Stimulated activated CD8-positive, alpha-beta memory T cell treated with anti-CD3 and anti-CD28 coated beads, Interleukin-15, amount 100 ng/mL, for 24 hours (primary cell): ENCODE measurements at places on chromosomes 1 and 21.

- DNase-seq = no peak
These were observed 3.0 kb upstream of the SOX13 start for GRCh38 chr1:204069887-204070286.

- no peak for DNase-seq
These were observed 35.7 kb upstream of the PWP2 start for GRCh38 chr21:44071359-44072104.

- DNase-seq = no peak
These were observed 35.1 kb downstream of the FRRS1 start for GRCh38 chr1:99731384-99731783.

DNA sequence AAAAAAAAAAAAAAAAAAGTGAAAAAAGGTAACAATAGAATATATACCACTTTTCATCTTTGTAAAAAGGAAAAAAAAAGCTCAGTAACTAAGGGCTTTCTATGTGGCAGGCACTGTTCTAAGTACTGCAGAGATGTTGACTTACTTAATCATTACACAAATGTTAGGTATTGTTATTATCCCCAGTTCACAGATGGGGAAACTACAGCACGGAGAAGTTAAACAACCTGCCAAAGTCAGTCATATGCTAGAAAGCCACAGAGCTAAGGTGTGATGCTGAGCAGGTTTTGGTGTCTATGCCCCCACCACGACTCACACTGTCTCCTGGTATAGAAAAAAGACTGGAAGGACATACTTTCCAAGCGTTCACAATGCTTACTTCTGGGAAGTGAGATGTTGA is 6.6 kb upstream of the PNRC2 start:
- no peak for DNase-seq

DNA sequence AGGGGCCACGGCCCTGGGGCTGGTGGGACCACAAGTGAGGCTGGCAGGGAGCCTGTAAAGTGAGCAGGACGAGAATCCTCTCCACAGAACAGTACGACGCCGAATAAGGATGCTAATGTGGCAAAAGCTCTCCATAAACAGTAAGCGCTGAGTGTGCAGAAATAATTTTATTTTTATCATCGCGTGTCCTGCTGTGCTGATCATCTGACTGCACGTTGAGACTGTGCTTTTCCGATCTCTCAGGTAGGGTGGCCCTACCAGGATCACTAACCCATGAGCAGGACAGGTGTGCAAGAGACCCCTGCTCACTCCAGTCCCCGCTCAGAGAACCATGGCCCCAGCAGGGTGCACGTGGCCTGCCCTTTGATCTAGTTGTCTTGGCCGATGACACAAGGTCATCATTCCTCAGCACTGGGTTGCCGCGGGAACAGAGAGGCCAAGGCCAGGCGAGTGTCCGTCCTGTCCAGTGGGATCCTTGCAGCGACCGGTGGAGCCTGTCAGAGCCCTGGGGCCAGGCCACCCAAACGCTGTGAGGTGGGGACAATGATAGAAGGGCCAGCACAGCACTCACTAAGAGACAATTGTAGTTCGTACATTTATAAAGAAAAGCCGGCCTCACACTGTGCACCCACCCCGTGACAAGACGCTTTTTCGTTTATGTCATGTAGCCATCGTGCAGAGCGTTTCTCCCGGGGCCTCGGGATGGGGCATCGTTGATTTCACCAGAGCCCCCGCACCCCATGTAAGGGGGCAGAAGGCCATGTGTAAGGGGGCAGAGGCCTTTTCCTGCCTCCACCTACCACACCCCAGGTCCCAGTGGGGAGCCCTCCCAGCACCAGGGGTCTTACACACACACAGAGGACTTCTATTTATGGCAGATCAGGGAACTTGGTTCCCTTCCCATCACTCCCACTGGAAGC is 52.7 kb upstream of the ADARB1 start:
- no peak for DNase-seq

DNA sequence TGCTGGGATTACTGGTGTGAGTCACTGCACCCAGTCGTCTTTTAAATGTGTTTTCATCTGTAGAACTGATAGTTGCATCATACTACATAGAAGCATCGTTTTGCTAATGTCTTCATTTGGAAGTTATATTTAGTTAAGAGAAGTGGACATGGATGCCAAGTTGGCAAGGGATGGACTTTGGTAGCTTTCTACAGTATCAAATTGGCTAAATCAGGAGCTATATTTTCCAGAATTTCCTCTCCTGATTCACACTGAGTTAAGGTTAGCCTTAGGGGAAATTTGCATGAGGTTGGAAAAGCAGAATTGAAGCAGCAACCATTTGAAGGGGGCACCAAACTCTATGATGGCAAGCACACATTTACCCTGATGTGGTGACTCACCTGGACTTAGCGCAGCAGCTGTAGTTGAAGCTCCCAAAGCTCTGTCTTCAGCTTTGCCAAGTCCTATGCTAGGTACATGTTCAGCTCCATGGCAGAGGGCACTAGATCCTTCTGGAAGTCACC is 43.9 kb downstream of the DUSP10 start:
- no peak for DNase-seq

- DNase-seq = no peak
These were observed 765 bp upstream of the BMP8A start for GRCh38 chr1:39490596-39491145.

GRCh38 chr1:2494323-2494693 is 18.2 kb downstream of the PLCH2 start:
- DNase-seq = no peak

DNA sequence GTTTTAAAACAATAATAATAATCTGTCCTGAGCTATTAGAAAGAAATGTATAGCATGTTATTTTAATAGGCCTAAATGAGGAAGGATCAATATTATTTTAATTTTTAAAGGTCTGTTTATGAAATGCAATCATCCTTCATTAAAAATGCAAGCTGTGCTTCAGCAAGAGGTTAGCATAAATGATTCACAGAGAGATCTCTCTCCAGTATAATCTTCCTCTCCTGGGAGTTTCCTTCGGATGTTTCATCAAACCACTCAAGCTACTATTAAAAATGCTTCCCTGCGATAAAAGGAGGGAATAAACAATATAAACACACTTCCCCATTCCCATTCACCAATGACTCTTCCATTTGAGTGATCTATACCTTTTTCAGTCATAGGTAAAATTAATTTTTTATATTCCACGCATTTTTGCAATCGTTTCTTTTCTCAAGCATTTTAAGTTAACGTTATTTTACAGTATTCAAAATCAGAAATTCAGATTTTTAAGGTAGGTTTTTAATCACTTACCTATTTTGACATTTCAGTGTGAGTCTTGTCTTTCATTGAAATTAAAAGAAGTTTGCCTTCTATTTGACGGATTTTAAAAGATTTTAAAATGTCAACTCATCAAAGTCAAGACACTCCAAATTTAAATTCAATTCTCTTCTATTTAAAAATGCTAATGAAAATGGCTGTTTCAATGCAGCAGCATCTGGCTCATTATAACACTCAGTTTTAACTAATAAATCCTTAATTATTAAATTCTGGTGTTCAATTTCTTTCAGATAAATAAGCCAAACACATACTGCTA is 64.3 kb downstream of the RERE start:
- no peak for DNase-seq

- DNase-seq = no peak
These were observed 845.5 kb upstream of the ADGRL4 start for GRCh38 chr1:79852004-79852403.

DNA sequence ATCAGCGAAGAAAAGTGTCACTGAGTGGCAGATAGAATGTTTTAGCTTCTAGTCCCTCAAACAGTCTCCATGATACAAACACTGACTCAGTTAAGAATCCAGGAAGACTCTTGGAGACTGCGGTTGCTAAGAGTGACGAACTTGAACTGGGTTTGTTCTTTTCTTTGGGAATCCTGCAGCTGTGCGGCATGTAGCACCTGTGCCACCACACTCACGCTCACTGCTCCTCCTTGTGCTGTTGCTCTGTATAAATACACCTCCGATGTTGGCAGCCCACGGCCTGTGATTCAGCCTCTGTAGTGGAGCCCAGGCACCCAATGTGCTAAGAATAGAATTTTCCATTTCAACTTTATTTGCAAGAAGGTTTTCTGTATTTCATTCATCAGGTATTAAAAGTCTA is 5.5 kb upstream of the PPIE start:
- no peak for DNase-seq

DNA sequence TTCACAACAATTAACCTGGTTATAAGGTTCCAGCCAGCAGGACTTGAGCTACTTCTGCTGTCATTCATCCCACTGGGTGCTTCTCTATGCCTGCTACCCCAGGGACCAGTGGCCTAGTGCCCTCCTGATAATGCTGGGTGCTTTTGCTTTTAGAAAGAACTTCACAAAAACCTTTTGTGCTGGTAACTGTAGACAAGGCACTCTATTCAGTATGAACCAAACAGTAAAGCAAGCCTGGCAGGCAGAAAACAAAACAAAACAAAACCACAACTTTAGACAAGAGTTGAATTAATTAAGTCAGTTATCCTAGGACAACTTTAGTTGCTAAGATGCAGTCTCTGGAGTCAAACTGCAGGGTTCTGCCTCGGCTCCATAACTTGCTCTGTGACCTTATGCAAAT is 61.9 kb upstream of the ADGRL2 start:
- DNase-seq = no peak

DNA sequence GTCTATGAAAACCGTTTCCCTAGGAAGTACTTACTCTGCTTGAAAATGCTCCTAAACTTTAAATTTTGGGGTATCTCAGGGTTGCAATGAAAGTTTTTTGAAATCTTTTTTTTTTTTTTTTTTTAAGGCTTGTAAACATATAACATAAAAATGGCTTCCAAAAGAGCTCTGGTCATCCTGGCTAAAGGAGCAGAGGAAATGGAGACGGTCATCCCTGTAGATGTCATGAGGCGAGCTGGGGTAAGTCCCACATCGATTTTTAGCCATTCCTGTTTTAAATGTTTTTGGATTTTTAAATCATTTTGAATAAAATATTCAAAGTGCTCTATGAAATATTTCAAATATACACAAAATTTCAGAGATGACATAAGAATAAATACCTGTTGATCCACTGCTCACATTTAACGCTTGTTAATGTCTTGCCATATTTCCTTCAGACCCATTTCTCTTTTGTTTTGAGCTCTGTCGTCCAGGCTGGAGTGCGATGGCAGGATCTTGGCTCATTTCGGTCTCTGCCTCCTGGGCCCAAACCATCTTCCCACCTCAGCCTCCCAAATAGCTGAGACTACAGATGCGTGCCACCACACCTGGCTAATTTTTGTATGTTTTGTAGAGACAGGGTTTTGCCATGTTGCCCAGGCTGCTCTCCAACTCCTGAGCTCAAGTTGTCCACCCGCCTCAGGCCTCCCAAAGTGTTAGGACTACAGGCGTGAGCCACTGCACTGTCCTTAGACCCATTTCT is 1.3 kb downstream of the PARK7 start:
- DNase-seq = no peak

- no peak for DNase-seq
These were observed 16.5 kb upstream of the TRAPPC10 start for GRCh38 chr21:43995521-43996105.

DNA sequence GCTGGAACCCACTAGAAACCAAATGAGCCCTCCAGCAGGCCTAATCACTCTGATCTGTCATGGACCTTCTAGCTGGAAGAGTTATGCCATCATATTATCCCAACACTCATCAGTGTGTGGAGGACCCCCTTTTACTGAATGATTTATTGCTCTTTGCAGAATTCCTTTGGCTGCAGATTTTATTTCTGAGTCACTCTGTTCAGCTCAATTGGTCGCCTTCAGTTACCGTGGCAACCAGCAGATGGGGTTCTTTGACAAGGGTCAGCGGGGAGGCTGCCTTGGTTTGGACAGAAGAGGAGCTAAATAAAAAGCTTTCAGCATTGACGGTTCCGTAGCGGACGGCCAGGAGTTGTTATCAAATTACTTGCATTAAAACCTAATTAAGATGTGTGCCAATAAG is 220.1 kb downstream of the SDCCAG8 start:
- DNase-seq = no peak

DNA sequence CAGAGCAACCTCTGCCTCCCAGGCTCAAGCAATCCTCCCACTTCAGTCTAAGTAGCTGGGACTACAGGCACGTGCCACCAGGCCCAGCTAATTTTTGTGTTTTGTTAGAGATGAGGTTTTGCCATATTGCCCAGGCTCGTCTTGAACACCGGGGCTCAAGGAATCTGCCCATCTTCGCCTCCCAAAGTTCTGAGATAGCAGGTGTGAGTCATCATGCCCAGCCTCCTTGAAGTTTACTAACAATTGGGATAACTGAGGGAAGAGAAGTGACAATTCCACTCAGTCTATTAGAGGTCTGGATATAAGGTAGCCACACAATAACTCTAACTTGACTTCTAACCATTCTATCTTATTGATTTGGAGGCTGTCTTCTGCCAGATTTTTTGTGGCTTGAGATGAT is 6.3 kb upstream of the RCC1 start:
- no peak for DNase-seq

GRCh38 chr1:5267603-5268235 is 613.3 kb downstream of the AJAP1 start:
- DNase-seq = no peak

- no peak for DNase-seq
These were observed 23.3 kb downstream of the FTCD start for GRCh38 chr21:46131838-46132651.

DNA sequence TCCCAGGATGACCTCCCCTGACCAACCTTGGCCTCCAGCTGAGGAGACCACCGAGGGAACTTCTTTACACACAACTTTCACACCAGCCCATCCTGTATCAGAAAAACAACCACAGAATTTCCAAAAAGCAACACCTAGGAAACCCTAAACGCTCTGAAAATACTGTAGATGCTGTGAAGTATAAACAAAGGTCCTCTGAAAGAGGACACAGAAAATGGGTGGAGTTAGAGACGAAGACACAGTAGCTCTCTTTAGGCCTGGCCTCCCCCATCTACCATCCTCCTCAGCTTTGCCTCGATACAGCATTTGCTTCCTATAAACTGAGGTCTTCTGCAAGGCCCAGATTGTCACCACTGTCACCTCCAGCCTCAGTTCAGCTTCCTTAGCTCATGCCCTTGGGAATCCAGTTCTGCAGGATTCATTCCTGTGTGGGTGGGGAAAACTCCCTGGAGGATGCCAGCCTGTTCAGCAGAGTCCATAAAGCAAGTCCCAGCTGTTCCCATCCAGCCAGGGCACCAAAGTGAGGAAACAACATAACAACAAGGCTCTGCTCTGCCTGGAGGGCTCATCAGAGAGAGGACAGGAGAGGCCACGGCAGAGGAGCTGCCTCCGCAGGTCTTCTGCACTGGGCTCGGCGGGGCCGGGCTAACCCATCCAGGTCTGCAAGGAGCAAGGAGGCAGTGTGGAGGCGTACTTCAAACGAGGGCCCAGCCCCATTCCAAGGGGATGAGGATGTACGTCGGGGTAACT is 15.0 kb downstream of the PIK3C2B start:
- DNase-seq = no peak

GRCh38 chr21:28375708-28376385 is 616.8 kb downstream of the LTN1 start:
- no peak for DNase-seq
